ENCODE measurements at places on chromosomes 11 and 22.

- H3K27ac ChIP-seq, result no peak overlapping the region
- peaks cover 5% of the 10 kb centered on the region for H3K4me1 ChIP-seq
- no peak overlapping the region for H3K4me3 ChIP-seq
- no peaks in the 10 kb centered on the region for H3K36me3 ChIP-seq
These were observed 311.5 kb downstream of the NTM start for GRCh38 chr11:131681920-131682319.

DNA sequence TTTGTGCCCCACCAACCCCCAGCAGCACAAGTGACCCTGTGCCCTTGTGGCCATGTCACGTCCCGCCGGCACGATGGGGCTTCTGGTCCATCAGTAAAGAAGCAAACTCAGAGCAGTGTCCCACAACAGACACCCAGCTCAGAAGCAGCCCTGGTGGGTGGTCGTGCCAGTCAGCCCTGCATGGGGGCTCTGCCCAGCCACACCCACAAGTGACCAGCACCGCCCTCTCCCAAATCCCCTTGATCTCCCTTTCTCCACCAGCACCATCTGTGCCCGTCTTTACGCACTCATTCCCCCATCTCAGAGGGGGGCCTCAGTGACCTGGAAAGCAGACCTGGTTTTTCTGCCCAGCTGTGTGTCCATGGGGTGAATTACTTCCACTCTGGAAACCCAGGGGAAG lies 149.1 kb downstream of the DSCAML1 start:
- H3K4me3 ChIP-seq, result no peak overlapping the region
- no peaks in the 10 kb centered on the region for H3K27me3 ChIP-seq
- H3K27ac ChIP-seq, result no peak overlapping the region
- H3K36me3 ChIP-seq, result no peaks in the 10 kb centered on the region
- DNase-seq, result no peak
- peaks cover 6% of the 10 kb centered on the region for H3K4me1 ChIP-seq

GRCh38 chr11:34405079-34405858 lies 33.5 kb upstream of the CAT start:
- no peak overlapping the region for H3K27ac ChIP-seq
- no peaks in the 10 kb centered on the region for H3K27me3 ChIP-seq
- no peak for DNase-seq

DNA sequence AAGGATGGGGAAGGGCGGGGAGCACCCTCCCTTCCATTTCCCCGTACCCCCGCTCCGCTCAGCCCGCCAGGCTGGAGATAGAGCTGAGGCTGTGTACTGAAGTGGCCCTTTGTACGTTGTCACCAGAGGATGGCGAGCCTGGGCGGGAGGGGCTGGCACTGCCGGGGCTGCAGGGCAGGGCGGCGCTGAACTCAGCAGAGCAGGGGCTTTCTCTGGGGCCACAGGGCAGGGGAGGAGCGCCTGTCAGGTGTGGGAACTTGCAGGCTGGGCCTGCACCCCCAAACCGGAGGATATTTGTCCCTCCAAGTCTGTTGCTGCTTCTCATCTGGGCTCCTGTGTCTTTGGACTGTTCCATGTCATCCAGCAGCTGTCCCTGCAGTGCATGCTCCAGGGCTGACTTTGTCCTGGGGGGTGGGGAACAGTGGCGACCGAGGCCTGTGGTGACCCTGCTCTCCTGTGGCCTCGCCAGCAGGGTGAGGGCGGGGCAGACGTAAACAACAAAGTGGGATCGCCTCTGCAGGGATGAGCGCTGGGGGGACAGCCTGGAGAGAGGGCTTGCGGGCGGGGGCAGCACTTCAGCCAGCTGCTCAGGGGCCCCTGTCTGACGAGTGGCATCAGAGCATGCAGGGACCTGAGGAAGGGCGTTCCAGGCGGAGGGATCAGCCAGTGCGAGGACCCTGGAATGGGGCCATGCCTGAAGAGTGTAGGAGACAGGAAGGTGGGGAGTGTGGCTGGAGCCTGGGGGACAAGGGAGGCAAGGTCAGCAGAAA lies 13.1 kb downstream of the MGAT3 start:
- no peak overlapping the region for H3K27ac ChIP-seq
- no peaks in the 10 kb centered on the region for H3K27me3 ChIP-seq
- peaks cover 28% of the 10 kb centered on the region for H3K4me1 ChIP-seq
- no peak for DNase-seq

Data from H1 (cell line).